NCI-H1105 (cell line): ENCODE measurements at places on chromosomes 1 and 21.

DNA sequence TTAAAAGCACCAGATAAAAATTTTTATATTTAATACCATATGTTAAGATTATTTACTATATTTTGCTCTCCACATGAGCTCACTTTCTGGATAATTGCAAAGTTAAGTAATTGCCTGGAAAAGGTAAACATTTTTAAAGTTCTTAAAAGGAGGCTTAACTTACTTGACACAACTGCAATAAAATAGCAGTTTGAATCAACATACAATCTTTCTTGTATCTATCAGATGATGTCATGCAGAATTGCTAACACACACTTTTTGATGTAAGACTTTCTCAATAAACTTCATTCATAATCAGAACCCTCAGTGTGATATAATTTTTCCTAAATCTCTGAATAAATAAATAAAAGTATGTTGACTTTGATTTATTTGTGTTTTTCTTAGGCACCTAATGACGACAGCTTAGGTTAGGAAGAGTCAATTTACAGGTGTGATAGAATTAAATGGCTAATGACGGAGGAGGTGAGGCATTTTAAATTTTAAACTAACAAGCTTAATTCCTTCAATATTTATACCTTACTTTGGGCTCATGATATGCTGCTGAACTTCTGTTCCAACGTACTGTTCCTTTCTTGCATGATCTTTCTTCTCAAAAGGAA is 99.5 kb downstream of the LYPLAL1 start:
- DNase-seq, result no peak

- no peak for DNase-seq
Measured at GRCh38 chr1:194289569-194290266, 1103.3 kb upstream of the B3GALT2 start.

- DNase-seq, result no peak
Measured at GRCh38 chr1:157198619-157199420, 60.6 kb upstream of the ETV3 start.

DNA sequence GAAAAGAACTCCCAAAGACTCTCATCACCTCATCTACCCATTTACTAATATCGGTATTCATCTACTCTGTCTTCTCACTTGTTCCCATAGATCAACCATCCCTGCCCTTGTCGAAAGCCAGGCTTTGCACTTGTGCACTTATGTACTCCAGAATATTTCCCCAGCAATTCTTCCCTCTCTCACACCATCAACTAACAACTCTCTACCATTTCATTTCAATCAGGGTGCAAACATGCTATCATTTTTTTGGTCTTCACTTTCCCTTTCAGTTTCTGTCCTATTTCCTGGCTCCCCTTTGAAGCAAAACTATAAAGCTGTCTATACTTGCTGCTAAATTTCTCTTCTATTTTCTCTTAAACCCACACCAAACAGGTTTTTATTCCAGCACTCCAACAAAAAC is 6.7 kb downstream of the C1orf105 start:
- no peak for DNase-seq

DNA sequence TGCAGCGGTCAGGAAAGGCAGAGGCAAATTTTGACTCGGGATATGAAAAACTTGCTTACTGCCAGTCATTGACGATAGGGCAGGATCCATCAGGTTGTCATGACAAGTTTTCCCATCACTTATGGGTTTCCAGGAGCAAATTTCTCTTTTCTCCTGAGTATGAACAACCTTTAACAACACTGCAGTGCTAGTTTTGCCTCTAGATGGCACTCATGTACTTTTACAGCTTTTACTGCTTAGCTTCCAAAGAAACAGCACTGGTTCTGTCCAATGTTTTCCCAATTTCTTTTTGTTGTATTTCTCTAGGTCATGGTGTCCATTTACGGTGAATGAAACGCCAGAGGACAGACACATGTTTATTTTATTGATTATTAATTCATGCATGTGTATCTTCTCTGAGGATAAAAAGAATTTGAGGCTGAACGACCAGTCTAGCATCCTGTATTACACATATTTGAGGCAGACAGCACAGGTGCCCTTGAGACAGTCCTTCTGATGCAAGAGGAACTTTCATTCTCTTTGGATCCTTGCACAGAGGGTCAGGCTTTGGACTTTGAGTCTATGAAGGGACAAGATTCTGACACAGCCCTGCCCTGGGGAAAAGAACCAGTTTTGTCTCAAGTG is 112.3 kb upstream of the TRABD2B start:
- peak; percentile 62 for DNase-seq

DNA sequence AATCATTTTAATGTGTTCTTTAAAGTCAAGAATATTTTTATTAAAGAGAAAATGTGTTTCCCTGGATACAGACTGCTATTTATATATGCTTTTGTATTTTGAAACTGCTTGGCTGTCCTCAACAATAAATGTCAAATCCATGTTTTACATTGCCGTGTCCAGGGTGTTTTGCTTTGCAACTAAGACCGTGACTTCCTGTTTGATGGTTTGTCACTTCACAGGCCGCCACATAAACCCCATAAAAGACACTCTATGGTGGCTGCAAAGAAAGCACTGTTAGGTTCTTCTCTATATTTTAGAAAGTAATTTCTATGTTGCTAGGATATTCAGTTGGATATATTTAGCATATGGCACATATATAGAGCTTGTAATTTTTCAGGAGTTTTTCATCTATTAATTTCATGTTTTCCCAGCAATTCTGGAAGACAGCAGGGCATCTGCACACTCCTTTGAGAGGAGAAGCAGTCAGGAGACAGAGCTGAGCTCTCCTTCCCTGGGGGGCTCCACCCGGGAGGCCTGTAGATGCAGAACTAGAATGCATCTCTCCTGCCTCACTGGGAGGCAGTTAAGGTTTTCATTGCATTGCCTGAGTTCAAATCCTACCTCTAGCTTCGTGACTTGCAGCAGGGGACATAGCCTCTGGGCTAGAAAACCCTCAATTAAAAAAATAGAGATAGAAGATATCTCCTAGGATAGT is 33.1 kb downstream of the PRDM2 start:
- DNase-seq, result no peak

DNA sequence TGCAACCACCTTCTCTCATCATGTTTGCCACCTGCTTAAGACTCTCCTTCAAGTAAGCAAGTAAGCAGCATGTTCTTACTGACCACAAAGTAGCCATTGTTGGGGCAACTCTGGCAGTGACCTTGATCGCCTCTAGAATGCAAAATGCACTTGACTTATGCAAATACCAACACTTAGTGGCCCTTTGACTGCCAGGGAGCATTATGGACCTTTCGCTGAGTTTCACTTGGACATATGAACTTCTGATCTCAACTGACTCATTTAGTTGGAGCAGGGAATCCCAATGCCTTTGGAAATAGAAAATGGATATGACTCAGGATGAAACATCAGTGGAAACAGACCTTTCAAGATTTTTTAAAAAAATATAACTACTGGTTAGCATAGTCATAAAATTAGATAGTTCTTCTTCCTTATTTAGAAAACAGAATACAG is 6.1 kb upstream of the PLA2G5 start:
- DNase-seq, result no peak

GRCh38 chr1:214989341-214989740 is 93.2 kb upstream of the KCNK2 start:
- no peak for DNase-seq

- no peak for DNase-seq
Measured at GRCh38 chr1:90729504-90730242, 12.6 kb upstream of the BARHL2 start.

DNA sequence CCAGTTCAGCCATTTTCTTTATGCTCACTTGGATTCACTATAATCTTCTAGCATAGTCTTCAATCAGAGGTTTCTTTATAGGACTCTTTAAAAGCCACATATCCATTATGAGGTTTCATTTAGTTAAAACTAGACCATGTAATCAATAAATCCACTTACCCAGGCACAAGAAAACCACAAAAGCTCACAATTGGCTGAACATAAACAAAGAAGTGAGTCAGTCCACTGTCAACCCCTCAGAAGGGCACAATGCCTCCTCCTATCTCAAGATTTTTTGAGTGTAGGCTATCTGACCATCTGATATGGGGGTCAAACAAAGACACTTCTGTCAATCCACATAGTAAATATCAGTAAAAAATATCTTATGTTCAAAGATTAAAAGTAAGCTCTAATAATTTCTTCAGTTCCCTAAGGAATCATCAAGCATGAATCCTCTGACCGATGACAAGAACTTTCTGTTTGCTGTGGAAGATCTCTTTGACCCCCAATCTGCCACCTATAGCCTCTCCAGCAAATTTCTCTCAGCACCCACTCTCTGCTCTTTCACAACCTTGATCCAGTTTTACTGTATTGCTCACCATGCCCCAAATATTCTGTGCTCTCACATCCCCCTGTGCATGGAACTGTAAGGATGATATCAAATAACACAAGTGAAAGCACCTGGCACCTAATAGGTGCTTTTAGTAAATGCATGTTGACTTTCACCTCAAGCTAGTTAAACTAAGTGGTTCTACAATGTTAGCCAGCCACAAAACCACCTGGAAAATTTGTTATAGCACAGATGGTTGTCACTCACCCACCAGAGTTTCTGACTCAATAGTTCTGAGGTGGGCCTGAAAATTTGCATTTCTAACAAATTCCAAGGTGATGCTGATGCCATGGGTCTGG is 16.7 kb downstream of the RAB3B start:
- peak; percentile 67 for DNase-seq

- no peak for DNase-seq
Measured at GRCh38 chr1:203168256-203168786, 7.3 kb downstream of the MYBPH start.

- no peak for DNase-seq
Measured at GRCh38 chr1:155691992-155692528, 3.2 kb downstream of the DAP3 start.

GRCh38 chr1:117803318-117803717 is 126.1 kb downstream of the GDAP2 start:
- no peak for DNase-seq

- no peak for DNase-seq
Measured at GRCh38 chr1:105483436-105483835, 1573.0 kb upstream of the PRMT6 start.

- no peak for DNase-seq
Measured at GRCh38 chr21:26179501-26179900, 8.9 kb upstream of the APP start.

DNA sequence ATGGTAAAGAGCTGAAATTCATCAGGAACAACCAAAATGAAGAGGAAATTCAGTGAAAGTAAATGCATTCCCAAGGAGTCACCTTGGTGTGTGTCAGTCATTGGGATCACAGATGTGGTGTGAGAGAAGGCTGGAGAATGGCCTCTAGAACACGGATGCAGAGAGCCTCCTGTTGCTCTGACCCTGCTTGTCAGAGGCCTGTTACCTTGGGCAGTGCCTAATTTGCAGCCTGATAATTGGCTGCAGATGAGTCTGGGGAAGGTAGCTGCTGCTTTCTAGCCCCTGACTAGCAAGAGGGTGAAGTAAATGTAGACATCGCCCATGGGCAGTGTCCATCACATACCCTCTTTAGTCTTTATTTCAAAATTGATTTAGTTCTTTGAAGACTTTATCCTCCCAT is 3.3 kb downstream of the GCSAML start:
- no peak for DNase-seq

- no peak for DNase-seq
Measured at GRCh38 chr1:56045062-56045461, 534.3 kb downstream of the PLPP3 start.

- DNase-seq, result no peak
Measured at GRCh38 chr1:184051138-184051484, 419 bp upstream of the TSEN15 start.

GRCh38 chr1:14775434-14775833 is 176.9 kb downstream of the KAZN start:
- DNase-seq, result no peak

- no peak for DNase-seq
Measured at GRCh38 chr1:16915627-16915973, 6.1 kb upstream of the CROCC start.

DNA sequence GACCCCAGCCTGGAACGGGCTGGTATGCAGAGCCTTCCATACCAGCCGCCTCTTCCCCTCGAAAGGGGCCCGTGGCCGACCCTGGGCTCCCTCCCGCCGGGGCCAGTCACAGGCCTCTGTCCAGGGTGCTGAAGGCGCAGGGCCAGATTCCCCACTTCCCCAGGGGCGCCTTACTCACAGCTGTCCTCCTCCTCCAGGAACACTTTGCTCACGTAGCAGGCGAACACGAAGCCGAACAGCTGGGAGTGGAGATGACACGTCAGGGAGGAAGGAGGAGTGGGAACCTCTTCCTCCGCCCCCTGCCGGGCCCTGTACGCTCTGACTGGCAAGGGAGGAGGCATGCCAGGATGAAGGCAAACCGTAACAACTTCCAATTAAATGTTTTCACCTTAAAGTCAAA is 57.3 kb downstream of the NKAIN1 start:
- peak; percentile 53 for DNase-seq

DNA sequence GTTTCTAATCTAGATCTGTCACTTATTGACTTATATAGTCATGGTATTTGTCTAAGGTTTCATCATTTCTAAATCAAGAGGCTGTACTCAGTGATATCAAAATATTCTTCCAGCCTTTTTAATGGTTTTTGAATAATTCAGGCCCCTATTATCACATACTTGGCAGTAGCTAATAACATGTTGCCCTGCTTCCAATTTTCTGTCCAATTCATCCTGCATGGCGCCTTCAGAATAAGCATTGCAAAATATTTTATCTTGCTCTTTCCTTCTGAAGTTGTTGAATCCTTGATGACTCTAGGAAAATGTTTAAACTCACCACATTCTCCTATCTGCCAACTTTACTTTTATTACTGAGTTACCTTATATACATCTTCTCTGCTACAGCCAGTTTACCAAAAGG is 517.2 kb upstream of the B3GALT2 start:
- no peak for DNase-seq

GRCh38 chr21:42207426-42207825 is 11.5 kb upstream of the ABCG1 start:
- no peak for DNase-seq
